ENCODE measurements at places on chromosomes 12 and 14.

DNA sequence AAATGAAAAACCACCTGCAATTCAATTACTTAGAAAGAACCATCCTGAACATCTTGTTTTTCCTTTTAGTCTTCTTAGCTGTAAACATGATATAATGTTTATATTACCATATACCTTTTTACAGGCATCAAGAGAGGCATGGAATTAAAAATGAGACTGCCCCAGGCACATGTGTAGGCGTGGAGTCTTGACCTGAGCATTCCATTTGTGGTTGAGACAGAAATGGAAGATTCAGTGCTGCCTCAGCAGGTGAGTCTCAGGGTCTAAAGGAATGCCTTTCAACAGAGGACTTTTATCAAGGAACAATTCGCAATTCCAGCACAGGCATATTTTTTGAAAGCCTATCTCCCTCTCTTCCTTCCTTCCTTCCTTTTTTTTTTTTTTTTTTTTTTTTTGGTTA lies 8.0 kb upstream of the NANOGNB start:
- DNase-seq = no peak

DNA sequence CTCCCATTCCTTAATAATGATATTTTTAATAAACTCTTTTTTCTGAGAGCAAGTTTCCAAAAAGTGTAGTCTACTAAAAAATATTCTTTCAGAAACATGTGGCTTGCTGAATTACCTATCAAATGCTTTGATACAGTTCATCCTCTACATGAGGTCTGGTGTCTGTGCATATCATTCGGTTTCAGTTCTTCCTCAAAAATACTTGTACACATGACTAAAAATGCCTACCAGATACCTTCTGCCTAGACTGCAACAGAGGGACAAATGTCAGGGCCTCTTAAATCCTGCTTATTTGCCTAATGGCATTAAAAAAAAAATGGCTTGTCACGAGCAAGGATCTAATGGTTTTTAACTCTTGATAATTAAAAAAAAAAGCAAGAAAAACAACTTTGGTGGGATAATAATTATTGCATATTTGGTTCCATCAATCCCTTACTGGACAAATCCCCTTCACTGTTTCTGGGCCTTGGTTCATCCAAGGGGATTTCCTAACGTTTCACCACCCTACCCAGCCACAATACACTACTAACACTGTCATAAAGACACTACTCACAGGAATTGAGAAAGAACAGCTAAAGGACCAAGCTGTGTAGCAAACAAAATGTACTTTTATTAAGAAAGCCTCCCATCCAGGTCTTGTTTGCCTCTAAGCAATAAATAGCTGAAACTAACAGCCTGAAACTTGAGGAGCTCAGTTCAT lies 45.7 kb downstream of the PARP11 start:
- no peak for DNase-seq

DNA sequence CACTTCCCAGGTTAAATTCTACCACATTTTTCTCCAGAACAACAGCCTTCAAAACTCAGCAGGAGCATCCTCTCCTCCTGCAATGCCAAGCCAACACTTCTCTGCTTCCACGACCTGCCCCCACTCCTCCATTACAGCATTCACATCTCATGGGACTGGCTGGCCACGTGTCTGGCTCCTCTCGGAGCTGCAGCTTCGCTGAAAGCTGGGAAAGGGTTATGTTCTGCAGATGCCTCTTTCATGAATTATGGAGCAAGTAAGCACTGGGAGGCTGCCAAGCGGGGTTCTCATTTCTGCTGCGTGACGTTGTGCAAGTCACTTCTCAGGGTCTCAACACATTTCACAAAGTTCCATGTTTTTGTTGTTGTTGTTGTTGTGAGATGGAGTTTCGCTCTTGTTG lies 142.2 kb upstream of the RFLNA start:
- no peak for DNase-seq

- DNase-seq = no peak
These were observed 229.1 kb upstream of the OR4E1 start for GRCh38 chr14:21902561-21903181.

DNA sequence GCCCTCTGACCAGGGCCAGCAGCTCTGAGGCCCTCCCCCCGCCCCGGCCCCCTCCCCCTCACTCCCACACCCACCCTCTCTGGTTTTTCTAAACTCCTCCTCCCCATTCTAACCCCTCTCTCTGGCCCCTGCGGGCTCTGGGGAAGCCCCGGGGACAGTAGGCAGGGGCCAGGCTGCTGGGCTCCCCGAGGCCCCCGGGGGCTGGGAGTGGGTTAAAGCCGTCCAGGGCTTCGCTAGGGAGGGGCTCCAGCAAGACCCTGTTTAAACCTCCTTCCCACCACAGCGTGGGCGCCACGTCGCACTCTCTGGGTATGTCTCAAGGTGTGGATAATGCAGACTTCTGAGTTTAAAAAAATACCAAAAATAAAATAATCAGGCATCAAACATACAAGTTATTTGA lies 51.4 kb downstream of the GALNT9 start:
- no peak for DNase-seq

DNA sequence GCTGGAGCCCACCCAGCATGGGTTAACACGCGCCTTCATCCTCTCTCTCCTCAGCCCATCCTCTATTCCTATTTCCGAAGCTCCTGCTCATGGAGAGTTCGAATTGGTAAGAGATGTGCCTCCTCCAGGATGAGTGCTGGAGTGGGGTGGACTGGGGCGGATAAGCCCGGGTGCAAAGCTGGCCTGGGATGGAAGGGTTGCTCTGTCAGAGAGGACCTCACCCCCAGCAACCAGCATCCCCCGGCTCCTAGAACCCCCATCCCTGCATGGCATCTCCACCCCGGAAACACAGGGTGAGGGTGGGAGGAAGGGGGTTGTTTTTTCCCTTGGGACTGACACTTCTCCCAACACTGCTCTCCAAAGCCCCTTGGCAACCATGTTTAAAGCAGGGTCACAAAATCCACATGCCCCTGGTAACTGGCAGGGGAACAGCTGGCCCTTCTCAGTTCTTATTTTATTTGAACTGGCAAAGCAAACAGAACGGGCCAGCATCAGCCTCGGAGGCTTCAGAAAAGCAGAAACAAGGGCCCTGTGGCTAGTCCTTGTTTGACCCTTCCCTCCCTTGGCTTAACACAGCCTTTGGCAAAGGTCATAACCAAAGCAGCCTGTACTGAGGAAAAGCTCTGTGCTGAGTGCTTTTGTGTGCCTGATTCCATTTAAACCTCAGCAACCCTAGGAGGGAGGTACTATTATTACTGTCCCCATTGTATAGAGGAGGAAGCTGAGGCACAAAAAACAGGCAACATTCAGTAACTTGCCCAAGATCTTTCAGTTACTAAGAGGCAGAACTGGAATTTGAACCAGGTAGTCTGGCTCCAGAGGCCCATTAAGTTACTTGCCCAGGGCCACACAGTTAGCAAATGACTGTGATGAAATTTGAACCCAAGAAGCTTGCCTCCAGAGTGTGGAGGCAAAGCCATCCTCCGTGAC lies 4.2 kb downstream of the GSTZ1 start:
- no peak for DNase-seq

- DNase-seq = no peak
These were observed 37.3 kb downstream of the PTPN11 start for GRCh38 chr12:112456029-112456428.

DNA sequence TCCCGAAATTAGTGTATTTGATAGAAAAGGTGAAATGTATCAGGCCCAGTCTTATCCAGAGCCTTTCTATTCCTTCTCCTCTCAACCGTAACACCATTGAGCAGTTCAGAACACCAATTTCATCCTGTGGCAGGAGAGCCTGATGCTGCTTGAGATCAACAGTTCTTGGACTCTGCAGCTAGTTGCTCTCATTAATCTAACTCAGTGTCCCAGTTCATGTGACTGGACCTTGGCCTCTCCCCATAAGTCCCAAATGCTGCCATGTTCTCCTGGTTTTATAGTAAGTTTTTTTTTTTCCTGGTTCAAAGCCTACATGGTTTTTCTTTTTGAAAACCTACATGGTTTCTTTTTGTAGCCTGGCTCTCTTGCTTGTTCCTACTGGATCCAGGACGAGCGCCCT lies 293.9 kb downstream of the ITPR2 start:
- no peak for DNase-seq

DNA sequence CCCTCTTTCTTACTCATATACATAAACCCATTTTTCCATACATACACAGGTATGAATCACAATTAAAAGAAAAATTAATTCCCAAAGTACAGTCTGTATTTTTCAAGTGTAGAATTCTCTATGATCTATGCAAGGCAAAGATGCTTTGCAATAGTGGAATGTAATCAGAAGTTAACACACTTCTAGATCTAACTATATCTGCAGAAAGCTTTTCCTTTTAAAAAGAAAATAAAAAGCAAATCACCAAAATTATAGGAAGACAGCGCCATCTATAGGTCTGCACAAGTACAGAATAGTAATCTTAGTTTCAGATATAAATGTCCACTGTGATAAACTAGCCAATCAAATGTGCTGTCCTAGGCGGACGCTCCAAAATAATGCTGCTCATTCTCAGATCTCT lies 22.0 kb downstream of the SLC25A21 start:
- no peak for DNase-seq

DNA sequence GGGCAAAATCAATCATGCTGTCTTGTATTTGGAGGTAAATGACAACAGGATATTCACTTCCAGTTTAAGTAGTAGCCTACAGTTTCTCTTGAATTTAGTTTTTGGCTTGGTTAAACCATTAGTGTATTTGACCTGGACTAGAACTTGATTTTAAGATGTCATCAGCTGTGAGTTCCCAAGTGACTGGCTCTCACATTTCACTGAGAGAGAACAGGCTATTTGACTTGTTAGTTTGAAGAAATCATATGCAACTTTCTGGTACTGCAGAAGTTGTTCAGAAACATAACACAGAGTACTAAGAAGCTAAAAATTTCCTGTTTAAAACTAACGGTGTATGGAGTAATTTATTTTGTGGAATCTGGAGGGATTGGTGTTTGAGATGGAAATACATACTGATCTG lies 22.3 kb downstream of the MNAT1 start:
- DNase-seq = no peak

GRCh38 chr12:125185740-125186470 lies 120.7 kb downstream of the AACS start:
- DNase-seq = no peak
